ENCODE measurements at places on chromosomes 12 and 14. TPM values are rescaled to one million over a fixed set of nuclear protein-coding genes. Genes with fewer than 3 reads are reported as not detected.

DNA sequence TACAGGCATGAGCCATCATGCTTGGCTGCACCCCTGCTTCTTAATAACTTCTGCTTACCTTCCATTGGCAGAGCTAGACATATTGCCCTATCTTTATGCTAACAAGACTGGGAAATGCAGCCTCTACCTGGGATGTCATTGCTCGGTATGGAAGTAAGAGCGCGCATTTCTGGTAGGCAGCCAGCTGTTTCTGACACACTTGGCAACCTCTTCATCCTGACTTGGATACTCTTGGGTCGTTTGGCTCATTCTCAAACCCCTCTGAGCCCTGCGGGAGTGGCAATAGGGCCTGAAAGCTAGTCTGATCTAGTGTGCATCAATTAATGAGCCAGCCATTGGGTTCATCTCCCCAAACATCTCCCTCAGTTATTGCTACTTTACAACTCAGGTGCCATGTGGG is 5.4 kb upstream of the PLBD1 start:
- no peak for DNase-seq
- no peaks in the 10 kb centered on the region for H3K4me1 ChIP-seq
- H3K27me3 ChIP-seq = no peaks in the 10 kb centered on the region
- no peak overlapping the region for H3K27ac ChIP-seq

DNA sequence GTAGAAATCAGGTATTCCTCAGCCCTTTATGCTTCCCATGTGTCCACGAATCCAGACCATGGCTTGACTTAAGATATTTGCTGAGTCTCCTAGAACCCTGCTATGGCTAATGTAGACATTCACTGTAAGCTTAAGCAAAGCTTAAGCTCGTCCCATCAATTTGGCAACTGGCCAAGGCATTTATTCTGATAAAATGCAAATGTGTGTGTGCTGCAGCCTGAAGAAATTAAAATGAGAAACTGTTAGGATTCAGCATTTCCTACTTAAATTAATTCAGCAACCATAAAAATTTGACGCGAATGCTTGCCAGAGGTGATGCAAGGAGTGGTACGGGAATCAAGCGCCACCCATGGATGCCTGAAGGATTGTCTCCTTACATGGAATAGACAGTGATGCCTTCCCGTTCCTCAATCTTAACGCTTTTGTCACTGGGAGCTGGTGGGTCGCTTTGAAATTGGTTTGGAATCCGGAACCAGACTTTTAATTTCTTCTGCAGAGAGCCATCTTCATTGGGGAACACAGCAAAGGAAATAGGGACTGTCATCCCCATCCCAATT is 13.2 kb downstream of the HEBP1 start:
- no peak overlapping the region for H3K4me3 ChIP-seq
- H3K27me3 ChIP-seq = no peaks in the 10 kb centered on the region
- no peaks in the 10 kb centered on the region for H3K4me1 ChIP-seq
- H3K27ac ChIP-seq = no peak overlapping the region
- DNase-seq = no peak

DNA sequence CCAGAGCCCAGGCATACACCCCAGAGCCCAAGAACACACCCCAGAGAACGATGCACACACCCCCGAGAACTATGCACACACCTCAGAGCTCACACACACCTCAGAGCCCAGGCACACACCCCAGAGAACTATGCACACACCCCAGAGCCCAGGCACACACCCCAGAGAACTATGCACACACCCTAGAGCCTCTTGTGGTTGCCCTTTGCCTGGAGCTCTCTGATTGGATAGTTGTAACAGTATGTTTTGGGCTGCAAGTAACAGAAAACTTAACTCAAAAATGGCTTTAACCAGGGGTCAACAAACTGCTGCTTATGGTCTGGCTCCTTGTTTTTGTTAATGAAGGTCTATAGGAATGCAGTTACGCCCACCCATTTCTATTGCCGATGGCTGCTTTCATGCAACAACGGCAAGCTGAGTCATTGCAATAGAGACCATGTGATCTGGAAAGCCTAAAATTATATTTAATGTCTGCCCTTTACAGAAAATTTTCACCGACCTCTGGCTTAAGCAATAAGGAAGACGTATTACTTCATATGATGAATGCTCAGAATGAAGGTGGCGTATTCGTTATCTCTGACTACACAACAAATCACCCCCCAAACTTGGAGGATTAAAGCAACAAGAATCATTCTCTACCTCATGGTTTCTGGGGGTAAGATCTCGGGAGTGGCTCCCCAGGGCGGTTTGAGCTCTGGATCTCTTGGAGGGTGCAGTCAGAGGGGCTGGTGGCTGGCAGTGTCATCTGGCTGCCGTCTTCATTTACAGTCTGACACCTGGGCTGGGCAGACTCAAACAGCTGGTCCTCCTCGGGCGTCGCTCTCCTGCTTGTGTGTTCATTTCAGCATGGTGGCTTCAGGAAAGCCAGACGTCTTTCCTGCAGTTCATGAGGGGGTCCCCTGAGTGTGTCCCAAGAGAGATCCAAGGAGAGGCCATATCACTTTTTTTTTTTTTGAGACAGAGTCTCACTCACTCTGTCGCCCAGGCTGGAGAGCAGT is 66.3 kb upstream of the NCOR2 start:
- no peak for DNase-seq
- no peaks in the 10 kb centered on the region for H3K36me3 ChIP-seq
- peaks cover 17% of the 10 kb centered on the region for H3K4me1 ChIP-seq
- no peak overlapping the region for H3K27ac ChIP-seq
- H3K4me3 ChIP-seq = no peak overlapping the region

The SYNDIG1L gene
- polyA plus RNA-seq = not detected

The PIANP gene
- 0.21 TPM for polyA plus RNA-seq

The FSCB gene
- polyA plus RNA-seq = not detected

The TARBP2 gene
- polyA plus RNA-seq = 21.2 TPM

The PCED1B gene
- polyA plus RNA-seq = 0.18 TPM
